ENCODE measurements at places on chromosomes 5 and 9.

- H3K27ac ChIP-seq, result peak overlapping the region; percentile 44
- DNase-seq, result no peak
- no peaks in the 10 kb centered on the region for H3K36me3 ChIP-seq
- no peak overlapping the region for H3K4me3 ChIP-seq
- peaks cover 36% of the 10 kb centered on the region for H3K4me1 ChIP-seq
These were observed 69.0 kb downstream of the TRIO start for GRCh38 chr5:14211818-14212803.

- no peak within 1 kb of the TSS for H3K27ac ChIP-seq
- H3K4me1 ChIP-seq, result no peaks in the 10 kb centered on the region
- no peak within 1 kb of the TSS for H3K4me3 ChIP-seq
- peaks cover 12% of the 10 kb centered on the region for H3K27me3 ChIP-seq
- no peak for DNase-seq
- no peaks in the 10 kb centered on the region for H3K36me3 ChIP-seq
These were observed at the start of gene NME5 for GRCh38 chr5:138138949-138139780. Gene NME5 (minus strand): TSS chr5:138139428. CDS start chr5:138138780, 648 bp downstream.

DNA sequence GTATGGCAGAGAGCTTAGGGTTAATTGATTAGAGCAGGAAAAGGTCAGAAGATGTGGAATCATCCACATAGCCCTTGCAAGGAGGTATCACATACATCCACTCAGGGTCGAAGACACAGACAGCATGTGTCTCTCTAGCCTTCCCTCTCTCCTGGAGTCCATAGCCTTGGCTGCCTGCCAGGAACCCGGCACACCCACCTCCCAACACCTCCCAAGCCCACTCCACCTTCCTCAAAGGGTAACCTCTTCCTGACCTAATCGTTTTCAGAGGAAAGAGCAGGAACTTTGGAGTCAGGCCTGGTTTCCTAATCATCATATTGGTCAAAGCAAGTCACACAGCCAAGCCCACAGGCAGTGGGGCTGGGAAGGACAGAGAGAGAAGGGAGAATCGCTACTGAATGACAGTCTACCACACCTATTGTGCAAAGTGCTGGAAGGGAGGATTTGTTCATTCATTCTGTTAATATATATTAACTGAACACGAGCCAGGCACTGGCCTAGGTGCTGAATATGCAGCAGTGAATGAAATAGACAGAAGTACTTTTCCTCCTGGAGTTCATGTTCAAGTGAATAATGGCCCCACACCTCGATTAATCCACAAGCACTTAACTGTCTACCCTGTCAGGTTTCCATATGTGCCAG lies 107.8 kb downstream of the KCNIP1 start:
- no peak overlapping the region for H3K4me3 ChIP-seq
- no peak for DNase-seq
- peaks cover 8% of the 10 kb centered on the region for H3K27me3 ChIP-seq
- H3K27ac ChIP-seq, result no peak overlapping the region
- H3K36me3 ChIP-seq, result no peaks in the 10 kb centered on the region

GRCh38 chr5:66891184-66891925 lies 295.2 kb downstream of the MAST4 start:
- H3K27ac ChIP-seq, result no peak overlapping the region
- peaks cover 2% of the 10 kb centered on the region for H3K27me3 ChIP-seq
- peaks cover 20% of the 10 kb centered on the region for H3K36me3 ChIP-seq
- no peak for DNase-seq
- no peak overlapping the region for H3K4me3 ChIP-seq

GRCh38 chr9:114108016-114108833 lies 9.1 kb upstream of the KIF12 start:
- H3K36me3 ChIP-seq, result no peaks in the 10 kb centered on the region
- no peak overlapping the region for H3K27ac ChIP-seq
- H3K4me1 ChIP-seq, result no peaks in the 10 kb centered on the region
- peak; percentile 42 for DNase-seq

DNA sequence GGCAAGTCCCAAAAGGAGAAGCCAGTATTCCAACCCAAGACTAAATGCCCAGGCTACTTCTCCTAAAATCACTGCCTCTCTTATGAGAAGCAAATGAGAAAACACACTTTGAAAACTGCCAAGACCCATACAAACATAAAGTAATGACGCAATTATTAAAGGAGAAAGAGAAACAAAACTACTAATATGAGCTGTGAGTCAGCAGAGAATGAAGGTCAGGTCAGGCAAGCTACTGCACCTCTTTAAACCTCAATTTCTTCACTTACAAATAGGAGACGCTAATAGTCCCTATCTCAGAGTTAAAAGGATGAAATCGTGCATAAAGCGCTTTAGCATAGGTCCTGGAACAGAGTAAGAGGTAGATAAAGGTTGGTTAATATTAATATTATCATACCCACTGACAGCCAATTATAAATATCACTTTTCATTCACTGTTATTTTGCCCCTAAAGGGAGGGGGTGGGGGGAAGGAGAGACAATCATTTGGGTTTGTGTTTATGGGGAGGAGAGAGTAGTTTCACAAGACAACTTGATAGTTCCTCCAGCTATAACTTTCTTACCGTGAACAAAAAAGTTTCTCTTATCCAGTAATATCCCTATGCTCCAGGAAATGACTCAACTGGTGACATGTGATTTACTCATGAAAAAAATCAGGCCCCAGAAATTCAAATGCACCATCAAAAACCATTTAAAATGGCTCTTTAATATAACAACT lies 3.6 kb downstream of the PSMB7 start:
- H3K36me3 ChIP-seq, result peaks cover 55% of the 10 kb centered on the region
- no peak for DNase-seq
- H3K27ac ChIP-seq, result no peak overlapping the region
- no peaks in the 10 kb centered on the region for H3K27me3 ChIP-seq
- H3K4me1 ChIP-seq, result peaks cover 37% of the 10 kb centered on the region
